ENCODE measurements at places on chromosomes 6 and 20.

DNA sequence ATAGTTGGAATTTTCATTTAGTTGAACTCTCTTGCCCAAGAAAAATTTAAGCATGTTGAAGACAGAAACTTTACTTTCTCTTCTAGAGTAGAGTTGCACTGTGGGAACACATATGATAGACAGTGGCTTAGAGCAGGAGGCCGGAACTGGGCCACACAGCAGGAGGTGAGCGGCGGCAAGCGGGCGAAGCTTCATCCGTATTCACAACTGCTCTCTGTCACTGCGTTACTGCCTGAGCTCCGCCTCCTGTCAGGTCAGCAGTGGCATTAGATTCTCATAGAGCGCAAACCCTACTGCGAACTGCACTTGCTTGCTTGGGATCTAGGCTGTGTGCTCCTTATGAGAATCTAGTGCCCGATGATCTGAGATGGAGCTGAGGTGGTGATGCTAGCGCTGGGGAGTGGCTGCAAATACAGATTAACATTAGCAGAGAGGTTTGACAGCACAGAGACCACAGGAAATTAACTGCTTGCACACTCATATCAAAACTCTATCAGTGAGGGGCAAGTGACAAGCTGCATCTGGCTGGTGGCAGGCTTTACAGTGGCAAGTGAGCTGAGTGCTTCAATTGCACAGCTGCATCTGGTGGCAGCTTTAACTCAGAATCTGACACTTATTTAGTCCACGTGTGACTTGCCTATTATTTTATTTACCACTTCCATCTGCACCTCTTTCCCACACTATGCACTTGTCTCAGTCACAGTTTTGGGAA, 174.9 kb upstream of the C6orf118 start:
- DNase-seq = no peak

GRCh38 chr20:53550280-53551187, 43.1 kb downstream of the ZNF217 start:
- peak; percentile 35 for DNase-seq

GRCh38 chr20:41268917-41269652, 48.4 kb downstream of the ZHX3 start:
- DNase-seq = no peak

DNA sequence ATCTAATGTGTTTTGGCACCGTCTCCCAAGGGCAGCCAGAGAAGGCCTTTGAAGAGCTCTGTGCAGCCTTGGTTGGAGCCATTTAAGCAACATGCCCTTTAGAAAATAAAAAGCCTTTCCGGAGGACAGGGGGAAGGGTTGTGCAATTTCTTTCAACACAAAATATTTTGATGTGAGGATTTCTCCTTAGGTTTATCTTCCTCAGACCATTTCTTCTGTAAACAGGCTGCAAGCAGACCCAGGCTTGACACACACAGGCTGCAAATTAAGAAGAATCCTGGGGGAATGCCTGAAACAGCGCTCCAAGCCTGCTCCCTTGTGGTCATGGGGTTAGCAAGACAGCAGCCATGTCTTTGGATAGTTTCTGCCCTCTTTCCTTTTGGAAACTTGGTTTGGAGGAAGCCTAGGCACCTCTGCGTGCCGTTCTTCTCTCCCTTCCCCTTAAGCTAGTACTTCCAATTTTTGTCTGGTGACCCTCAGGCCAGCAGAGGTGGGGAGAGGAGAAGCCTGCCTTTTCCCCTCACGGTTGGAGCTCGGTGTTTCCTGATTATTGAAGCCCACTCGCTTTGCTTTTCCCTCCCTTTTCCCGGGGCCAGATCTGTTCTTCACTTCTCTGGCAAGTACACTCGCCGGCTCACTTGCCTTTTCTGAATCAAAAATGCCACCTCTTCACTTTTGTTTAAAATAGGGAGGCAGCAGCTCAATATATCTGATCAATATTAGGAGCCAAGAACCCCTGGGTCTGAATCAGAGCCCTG, 39.6 kb upstream of the NOX3 start:
- DNase-seq = peak; percentile 55

Measured in MV-4-11 (cell line).